Cardiac septum (tissue), 1 donor: ENCODE measurements at places on chromosomes 6 and 20. TPM values are rescaled to one million over a fixed set of nuclear protein-coding genes. Genes with fewer than 3 reads are reported as not detected.

- DNase-seq: no peak
Observed at GRCh38 chr6:2873643-2874042, 29.5 kb downstream of the SERPINB9 start.

- DNase-seq: no peak
Observed at GRCh38 chr6:42293386-42293977, 75.8 kb upstream of the MRPS10 start.

GRCh38 chr20:52984451-52984810, 12.3 kb downstream of the TSHZ2 start:
- DNase-seq: no peak

GRCh38 chr6:124057461-124057860, 253.8 kb downstream of the NKAIN2 start:
- DNase-seq: no peak

DNA sequence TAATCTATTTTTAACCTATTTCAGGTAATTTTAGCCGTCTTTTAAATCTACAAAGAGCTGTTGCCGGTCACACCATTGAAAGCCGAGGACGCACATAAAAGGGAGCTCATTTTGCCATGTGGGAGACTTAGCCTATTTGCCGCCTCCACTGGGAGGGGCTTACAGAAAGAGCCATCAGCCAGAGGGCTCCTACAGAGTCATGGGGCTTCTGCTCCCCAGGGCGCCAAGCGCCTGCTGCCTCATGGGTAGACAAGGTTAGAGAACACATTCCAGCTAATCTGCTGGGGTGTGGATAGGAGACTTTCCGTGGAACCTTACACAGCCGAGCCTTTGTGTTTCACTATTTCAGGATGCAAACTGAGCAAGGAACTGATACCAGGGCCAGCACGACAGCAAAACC, 12.6 kb downstream of the PCMTD2 start:
- DNase-seq: no peak

CTCFL gene
- total RNA-seq: not detected

TULP1 gene
- total RNA-seq: not detected

TRIM31 gene
- total RNA-seq: not detected
